ENCODE measurements at places on chromosomes 2 and 18.

DNA sequence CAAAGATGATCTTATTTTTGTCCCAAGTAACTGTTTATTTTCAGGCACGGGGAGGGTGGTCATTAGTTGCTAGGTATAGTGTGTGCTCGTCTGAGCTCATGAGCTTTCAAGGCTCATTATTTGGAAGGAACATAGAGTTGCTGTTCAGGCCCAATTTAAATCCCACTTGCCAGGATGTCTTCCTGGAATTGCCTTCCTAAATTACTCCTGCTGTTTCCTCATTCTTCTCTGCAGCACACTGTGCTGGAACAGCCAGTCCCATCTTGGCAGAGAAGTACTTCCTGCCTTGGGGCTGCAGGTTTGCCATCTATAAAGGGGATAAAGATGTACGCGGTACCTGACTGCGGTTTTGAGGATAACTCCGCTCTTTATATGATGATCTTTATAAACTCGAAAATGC lies 37.3 kb downstream of the GREB1 start:
- DNase-seq = no peak

DNA sequence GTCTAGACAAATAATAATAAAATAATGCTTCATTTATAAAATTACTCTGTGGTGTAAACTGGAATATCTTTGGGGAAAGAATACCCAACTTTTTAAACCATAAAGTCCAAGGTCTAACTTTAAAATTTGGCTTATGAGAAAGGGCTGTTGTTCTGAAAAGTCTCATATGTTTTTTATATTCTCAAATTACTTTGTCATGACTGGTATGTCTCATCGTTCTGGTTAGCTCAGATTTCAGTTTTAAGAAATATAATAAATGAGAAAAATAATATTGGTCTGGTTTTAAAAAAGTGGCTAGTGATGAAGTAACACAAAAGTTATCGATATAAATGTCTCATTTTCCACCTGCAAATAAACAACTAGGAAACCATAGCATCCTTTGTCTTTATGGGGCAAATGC lies 1658.1 kb downstream of the LRP1B start:
- DNase-seq = no peak

DNA sequence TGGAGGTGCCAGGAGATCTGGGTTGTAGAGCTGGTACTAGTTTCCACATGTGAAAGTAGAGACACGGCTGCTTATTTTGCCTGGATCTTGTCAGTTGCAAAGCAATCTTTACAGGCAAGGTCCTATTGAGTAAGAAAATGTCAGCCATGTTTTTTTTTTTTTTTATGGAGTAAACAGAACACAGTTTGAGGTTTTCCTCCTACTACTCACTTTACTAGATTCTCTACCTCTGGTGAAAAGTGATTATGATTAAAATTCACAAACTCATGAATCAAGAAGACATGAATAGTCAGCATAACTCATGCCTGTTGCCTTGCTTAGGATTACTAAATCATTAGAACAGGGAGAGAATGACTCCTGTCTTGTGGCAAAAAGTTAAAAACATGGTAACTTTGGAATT lies 70.1 kb upstream of the PNPT1 start:
- DNase-seq = no peak

DNA sequence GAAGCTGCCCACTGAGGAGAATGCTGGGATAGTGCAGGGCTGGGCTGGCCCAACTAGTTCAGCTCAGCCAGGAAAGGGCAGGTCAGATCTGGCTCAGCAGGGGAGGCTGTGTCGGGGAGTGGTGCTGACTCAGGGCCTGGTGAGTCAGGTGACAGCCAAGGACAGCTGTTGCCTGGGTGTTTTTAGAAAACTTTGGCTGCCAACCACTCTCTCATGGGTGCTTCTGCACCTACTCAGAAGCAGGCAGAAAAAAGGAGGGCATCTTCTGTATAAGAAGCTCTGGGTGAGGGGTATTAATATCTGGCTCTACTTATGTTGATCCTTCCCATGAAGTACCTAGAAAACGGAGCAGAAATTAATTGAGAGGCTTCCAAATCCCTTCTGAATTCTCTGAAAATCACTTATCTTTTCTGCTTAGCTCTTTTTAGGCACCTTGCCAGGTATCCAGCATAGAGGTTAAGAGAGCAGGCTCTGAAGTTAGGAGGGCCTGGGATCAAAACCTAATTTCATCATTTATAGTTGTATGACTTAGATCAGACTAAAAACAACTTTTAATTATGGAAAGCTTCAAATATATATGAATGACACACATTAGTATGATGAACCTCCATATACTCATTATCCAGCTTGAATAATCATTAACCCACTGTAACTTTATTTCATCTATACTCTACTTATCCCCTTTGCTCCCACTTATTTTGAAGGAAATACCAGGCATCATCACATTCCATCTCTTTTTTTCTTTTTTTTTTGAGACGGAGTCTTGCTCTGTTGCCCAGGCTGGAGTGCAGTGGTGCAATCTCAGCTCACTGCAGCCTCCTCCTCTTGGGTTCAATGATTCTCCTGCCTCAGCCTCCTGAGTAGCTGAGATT lies 15.5 kb upstream of the RAB10 start:
- peak; percentile 95 for DNase-seq

GRCh38 chr2:220226076-220226475 lies 598.6 kb downstream of the SLC4A3 start:
- no peak for DNase-seq

DNA sequence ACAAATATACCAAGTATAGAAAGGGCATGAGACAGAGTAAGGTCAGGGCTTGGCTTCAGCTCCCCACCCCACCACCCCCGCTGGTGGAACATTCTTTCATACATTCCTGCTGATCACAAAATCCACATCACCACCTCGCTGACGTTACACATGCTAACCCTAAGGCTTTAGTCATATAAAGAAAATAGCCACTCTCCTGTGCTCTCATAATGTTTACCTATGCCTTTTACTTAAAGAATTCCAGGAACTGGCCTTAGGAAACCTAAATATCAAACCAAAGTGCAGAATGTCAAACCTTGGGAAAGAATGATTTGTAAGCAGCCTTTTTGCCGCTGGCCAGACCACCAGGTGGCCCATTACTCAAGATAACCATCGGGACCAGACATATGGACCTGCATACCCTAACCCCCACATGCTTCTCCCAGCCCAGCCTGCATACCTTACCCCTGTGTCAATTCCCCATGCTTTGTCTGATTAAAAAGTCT lies 136.3 kb upstream of the SLC39A10 start:
- peak; percentile 53 for DNase-seq

DNA sequence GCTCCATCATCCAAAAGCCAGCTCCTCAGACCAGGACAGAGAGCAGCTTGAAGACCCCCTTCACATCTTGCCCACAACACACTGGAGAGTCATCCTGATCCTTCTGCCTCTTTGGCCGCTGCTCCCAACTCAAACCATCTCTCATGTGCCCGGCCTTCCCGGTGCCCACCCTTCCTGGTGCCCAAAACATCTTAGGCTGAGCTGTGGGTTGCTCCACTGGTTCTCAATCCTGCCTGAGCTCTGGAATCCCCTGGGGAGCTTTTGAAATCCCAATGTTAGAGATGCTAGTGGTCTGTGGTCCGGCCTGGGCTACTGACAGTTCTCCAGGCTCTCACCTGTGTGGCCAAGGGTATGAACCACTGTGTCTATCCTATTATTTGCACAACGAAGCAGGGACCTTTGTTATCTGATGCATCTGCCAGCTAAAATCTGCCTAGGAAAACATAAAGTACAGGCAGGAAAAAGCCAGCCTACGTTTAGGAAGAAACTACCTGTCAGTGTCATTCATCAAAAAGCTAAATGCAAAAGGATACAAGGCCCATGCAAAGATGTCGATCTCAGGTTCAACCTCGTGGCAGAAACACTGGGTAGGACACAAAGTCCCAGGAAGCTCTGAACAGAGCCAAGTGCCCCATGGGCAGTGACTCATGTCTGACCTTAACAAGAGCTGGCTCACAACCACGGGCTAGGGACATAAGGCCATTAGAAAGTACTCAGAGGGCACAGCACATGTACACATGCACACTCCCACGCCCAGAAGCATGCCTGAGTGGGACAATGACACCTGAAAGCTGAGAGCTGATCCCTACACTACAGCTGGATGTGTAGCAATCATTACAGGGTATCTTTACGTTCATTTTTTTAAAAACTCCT lies 30.8 kb downstream of the TBC1D8 start:
- peak; percentile 95 for DNase-seq
